ENCODE measurements at places on chromosomes 12 and 14.

DNA sequence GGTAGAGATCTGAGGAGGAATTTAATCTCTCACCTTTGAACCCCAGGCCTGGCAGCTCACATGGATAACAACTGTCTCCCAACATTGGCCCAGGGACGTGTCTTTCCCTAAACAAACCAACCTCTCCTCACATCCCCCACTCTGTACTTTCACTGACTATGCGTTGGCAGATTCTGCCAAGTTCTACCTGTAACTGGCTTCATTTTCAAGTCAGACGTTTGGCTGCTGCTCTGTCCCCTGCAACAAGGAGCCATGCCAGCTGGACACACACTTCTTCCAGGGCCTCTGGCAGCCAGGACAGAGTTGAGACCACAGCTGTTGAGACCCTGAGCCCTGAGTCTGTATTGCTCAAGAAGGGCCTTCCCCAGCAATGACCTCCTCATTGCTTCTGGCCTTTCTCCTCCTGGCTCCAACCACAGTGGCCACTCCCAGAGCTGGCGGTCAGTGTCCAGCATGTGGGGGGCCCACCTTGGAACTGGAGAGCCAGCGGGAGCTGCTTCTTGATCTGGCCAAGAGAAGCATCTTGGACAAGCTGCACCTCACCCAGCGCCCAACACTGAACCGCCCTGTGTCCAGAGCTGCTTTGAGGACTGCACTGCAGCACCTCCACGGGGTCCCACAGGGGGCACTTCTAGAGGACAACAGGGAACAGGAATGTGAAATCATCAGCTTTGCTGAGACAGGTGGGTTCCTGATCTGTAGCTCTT, at the start of gene INHBC:
Gene INHBC, plus strand, starts transcription at position 268 of the 707 bp plus-strand sequence. Its CDS starts 103 bp downstream, at position 371.
- no peak for DNase-seq

- DNase-seq = no peak
These were observed 123.2 kb upstream of the SLC38A4 start for GRCh38 chr12:46948936-46949545.

- no peak for DNase-seq
These were observed 190.0 kb upstream of the C14orf180 start for GRCh38 chr14:104389326-104390220.

GRCh38 chr14:88981948-88982347, 157.5 kb downstream of the TTC8 start:
- no peak for DNase-seq

DNA sequence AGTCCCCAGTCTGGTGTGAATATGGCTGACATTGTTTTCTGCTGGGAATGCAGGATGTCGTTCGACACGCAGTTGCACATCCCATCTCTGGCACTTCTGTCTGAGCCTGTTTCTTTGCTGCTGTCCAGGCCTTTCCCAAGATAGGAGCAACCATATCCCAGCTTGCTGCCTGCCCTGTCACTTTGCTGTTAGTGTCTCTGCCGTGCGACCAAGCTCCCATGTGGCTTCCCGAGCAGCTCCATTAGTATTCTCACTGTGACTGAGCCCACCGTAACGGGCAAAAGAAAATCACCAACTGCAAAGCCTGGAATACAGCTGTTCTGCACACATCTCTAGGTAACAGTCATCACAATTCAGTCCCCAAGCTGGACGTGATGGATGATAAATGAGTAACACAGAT, 66.0 kb upstream of the CPSF6 start:
- no peak for DNase-seq

- DNase-seq = no peak
These were observed 65.9 kb downstream of the ITPR2 start for GRCh38 chr12:26767116-26767515.

GRCh38 chr12:121873216-121873569, 14.5 kb upstream of the HPD start:
- no peak for DNase-seq

- no peak for DNase-seq
These were observed 434.6 kb upstream of the RGS6 start for GRCh38 chr14:71497645-71498086.

- no peak for DNase-seq
These were observed 424.2 kb downstream of the ETNK1 start for GRCh38 chr12:23049180-23049579.

- DNase-seq = no peak
These were observed 61.2 kb upstream of the BCL11B start for GRCh38 chr14:99333214-99333613.

GRCh38 chr14:104107101-104107581, 21.6 kb downstream of the ASPG start:
- no peak for DNase-seq

- no peak for DNase-seq
These were observed 108.7 kb downstream of the PTGER2 start for GRCh38 chr14:52422650-52423356.

DNA sequence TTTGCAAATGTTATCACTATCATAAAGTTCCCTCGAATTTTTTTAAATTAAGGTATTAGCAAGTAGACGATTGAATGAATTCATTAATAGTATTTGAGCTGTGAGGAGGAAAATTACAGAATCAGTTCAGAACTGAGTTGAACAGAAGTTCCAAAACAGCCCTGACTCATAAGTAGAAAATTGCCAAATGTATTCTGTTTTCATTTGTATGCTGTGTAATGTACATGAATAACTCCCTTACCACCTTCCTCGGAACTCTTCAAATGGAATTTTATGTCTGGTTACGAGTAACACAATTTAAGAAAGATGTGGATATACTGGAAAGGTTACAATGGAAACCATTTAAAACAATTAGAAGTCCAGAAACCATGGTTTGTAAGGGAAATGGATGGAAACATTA, 283.3 kb upstream of the FAR2 start:
- no peak for DNase-seq

DNA sequence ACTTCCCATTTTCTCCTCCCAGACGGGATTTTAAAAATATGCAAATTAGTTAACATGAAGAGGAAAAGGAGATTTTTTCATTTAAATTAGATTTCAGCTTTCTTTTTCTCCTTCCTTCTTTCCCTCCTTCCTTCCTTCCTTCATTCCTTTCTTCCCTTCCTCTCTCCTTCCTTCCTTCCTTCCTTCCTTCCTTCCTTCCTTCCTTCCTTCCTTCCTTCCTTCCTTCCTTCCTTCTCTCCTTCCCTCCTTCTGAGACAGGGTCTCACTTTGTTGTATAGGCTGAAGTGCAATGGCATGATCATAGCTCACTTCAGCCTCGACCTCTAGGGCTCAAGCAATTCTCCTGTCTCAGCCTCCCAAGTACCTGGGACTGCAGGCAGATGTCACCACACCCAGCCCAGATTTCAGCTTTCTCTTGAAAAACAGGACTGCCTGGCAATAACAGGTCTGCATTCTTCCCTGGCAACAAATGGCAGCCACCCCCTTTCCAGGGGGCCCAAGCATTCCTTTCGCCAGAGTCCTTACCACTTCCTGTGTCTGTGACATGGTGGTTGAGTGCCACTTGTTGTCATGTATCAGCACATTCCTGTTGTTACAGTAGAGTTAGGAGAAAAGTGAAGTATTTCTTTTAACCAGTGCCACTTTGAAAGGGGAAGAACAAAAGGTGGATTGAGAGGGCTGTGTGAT, 119.1 kb downstream of the PTPN11 start:
- DNase-seq = peak; percentile 68

DNA sequence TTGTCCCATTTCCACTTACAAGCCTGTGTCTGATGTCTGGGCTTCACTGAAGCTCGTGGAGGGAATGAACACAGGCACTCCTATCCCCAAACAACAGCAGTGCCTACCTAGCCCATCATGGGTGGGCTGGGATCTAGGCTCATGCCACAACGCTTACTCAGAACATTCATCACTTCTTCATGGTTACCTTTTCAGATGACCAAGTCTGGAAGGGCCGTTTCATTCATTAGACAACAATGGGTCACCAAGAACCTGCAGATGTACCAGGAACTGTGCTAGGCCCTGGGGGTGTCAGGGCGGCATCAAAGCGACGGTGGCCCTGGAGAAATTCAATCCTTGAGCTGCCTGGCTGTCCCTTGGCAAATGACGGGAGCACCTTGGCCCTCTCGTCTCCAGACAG, 64.9 kb upstream of the FZD10 start:
- no peak for DNase-seq

DNA sequence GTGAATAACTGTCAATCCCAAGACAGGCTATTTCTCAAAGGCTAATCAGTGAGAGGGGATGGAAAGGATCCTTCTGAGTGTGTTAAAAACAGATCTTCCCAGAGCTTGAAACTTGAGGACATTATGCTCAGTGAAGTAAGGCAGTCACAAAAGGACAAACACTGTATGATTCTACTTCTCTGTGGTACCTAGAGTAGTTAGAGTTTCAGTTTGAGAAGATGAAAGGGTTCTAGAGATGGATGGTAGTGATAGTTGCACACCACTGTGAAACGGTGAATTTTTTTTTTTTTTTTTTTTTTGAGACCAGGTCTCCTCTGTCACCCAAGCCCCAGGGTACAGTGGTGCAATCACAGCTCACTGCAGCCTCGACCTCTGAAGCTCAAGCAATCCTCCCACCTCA, 133.8 kb downstream of the SAMD4A start:
- DNase-seq = no peak

DNA sequence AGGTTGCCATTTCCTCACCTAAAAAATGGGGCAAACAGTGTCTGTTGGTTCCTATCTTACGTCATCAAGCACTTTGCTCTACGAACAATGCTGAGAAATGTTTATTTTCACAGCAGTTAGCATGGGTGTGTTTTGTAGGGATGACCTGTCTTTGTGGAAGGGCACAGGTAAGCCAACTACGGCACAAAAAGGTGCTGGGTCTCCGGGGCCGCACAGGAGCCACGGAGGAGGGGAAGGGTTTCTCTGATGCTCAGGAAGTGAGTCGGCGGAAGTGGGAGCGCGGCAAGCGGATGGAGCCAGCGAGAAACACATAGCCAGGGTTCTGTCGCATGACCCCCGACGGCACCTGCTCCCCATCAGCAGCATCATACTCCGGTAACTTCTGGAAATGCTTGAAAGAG, 65.6 kb upstream of the TCL1B start:
- DNase-seq = no peak

GRCh38 chr12:94806617-94807016, 156.3 kb upstream of the TMCC3 start:
- no peak for DNase-seq

- DNase-seq = no peak
These were observed 25.5 kb upstream of the BATF start for GRCh38 chr14:75496755-75497154.

- no peak for DNase-seq
These were observed 41.1 kb downstream of the RPS29 start for GRCh38 chr14:49545071-49545470.

GRCh38 chr14:68173227-68173972, 353.8 kb downstream of the RAD51B start:
- DNase-seq = no peak

DNA sequence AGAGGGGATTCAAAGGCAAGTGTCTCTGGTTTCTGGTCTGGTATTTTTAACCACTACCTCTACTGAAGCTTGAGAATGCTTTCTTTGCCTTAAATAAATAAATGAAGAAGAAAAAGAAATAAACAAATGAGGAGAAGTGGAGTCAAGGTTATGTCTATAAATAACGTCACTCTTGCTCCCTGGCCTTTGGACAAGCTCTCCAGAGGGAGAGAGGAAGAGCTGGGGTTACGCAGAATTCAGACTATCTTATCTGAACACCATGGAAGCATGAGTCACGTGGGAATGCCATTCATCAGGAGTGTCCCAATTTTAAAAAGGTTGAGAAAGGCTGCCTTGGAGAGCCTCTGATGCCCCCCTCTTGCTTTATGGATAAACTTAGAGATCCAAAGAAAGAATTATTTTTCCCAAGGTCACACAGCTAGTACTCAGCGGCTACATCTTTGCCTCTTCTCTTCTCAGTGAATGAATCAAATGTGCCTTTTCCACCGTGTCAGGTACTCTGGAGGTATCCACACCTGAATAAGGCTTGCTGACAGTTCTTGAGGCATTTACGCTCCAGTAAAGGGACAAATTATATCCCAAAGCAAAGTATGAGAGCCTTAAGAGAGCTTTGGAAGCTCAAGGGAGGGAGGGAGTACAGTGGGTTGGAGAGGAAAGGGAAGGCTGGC, 12.9 kb upstream of the MSI1 start:
- no peak for DNase-seq

DNA sequence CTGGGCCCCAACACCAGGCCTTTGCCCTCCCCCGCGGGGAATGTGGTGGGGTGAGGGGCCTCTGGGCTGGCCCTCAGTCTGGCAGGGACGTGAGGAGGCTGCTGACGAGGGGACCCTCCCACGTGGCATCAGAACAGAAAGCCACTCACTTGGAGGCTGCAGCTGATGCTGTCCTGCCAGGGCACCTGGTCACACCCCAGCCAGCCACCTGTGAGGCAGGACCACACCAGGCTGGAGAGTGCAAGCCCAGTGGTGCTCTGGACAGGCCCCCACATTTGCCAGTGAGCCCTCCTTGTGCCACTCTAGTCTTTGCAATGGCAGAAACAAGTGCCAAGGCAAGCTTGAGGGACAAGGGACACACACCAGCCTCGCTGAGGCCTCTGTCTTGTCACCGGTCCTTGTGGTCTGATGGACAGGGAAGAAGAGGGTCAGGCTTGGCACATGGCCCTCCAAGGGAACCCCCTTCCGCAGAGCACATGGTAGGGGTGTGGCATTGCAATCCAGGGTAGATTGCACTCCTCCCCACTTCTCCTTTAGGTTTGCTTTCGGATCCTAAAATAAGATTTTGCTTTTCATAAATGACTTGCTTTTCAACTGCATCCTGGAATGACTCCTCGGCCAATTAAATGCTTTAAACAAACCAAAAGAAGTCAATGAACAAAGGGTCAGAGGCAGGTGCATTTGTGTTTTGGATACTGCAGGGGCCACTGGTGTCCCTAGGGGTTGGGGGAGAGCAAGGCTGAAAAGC, 53.7 kb downstream of the CCDC88C start:
- no peak for DNase-seq

- DNase-seq = peak; percentile 78
These were observed 81.6 kb downstream of the ITPK1 start for GRCh38 chr14:93033983-93034670.
